Activated CD8-positive, alpha-beta T cell treated with anti-CD3 and anti-CD28 coated beads, Interleukin-2, amount 10 ng/mL, durations not matched to agents 7 days and 5 days (primary cell): ENCODE measurements at places on chromosomes 2 and 18.

DNA sequence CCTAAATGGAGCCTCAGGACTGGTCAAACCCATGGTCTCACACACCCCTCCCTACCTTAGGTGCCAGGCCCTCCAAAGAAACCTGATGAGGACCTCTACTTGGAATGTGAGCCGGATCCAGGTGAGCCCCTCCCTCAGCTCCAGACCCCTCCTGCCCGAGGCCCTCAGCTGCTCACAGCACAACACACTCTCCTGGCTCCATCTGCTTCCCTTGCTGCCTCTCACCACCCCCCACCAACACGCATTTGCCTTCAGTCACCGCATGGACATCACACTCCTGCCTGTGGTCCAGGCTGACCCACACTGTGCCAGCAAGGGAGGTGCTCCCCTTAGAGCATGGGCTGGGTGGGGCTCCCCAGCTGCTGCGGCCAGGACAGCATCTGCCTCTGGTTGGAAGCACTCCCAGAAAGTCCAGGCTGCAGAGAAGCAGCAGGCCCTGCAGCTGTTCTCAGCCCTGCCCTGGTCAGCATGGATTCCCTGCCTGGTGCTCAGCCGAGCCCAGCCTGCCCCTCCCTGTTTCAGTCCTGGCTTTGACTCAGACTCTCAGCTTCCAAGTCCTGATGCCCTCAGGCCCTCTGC, 15.1 kb downstream of the SH2D6 start:
- no peak overlapping the region for H3K4me3 ChIP-seq
- no peaks in the 10 kb centered on the region for H3K36me3 ChIP-seq
- no peaks in the 10 kb centered on the region for H3K27me3 ChIP-seq
- DNase-seq: no peak
- no peak overlapping the region for H3K27ac ChIP-seq

DNA sequence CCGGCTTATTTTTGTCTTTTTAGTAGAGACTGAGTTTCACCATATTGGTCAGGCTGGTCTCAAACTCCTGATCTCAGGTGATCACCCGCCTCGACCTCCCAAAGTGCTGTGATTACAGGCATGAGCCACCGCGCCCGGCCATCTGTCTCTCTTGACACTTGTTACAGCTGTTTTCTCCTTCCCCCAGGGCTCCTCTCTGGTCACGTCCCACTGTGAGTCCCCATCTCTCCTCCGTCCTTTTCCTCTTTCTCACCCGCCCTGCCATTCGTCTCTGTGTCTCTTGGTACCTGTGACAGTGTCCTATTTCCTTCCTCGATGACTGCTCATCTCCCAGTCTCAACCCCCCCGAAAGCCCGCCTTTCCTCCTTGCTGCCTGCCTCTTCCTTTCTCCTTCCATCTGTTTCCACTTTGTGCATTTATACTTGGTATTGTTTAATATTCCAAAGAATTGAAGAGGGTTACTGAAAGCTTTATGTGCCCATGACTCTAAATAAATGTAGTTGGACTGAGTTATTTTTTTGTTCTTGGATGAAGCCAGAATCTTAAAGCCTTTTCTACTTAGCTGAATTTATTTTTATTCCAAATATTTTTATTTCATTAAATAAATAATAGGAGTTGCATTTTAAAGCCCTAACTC, 241.5 kb downstream of the SH3RF3 start:
- H3K27me3 ChIP-seq: no peaks in the 10 kb centered on the region
- H3K4me3 ChIP-seq: no peak overlapping the region
- H3K36me3 ChIP-seq: no peaks in the 10 kb centered on the region
- no peaks in the 10 kb centered on the region for H3K4me1 ChIP-seq

DNA sequence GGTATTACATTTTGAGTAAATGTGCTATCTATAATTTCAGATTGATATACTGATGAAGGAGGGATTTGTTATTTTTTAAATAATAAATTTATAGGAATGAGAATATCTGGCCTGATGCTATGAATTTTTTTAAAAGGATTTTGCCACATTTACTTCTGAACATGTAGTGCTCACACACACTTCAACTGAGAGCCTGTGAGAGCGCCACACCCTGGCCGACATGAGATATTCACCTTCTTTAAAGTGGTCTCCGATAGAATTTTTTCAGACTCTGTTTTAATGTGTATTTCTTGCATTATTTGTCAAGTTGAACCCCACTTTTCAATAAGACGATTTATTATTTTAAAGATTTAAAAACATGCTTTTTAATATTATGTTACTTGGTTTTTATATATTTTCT, 813.3 kb downstream of the DCC start:
- no peak overlapping the region for H3K27ac ChIP-seq
- H3K36me3 ChIP-seq: no peaks in the 10 kb centered on the region
- DNase-seq: no peak
- H3K4me1 ChIP-seq: no peaks in the 10 kb centered on the region
- no peaks in the 10 kb centered on the region for H3K27me3 ChIP-seq

DNA sequence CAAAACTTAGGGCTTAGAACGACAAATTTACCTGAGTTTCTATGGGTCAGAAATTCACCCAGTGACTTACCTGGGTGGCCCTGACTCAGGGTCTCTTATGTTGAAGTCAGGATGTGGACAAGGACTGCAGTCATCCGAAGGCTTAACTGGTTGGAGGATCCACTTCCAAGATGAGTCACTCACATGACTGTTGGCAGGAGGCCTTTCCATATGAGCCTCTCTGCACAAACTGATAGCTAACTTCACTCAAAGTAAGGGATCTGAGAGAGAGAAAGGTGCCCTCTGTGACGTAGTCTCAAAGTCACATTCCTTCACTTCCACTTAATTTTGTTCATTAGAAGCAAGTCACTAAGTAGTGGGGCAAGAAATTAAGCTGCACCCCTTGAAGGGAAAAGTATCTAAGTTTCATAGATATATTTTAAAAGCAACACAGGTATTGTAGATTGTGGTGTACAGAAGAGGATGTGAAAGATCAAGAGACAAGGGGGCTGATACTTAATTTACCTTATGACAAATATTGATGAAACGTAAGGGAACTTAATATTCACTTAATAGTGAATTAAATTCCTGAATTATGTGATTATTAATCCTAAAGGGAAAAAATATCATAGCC, 48.4 kb downstream of the TANK start:
- H3K27me3 ChIP-seq: no peaks in the 10 kb centered on the region
- no peak overlapping the region for H3K27ac ChIP-seq
- H3K36me3 ChIP-seq: peaks cover 54% of the 10 kb centered on the region
- H3K4me1 ChIP-seq: no peaks in the 10 kb centered on the region

- H3K27ac ChIP-seq: no peak overlapping the region
- H3K36me3 ChIP-seq: no peaks in the 10 kb centered on the region
- H3K27me3 ChIP-seq: no peaks in the 10 kb centered on the region
- H3K4me1 ChIP-seq: no peaks in the 10 kb centered on the region
- no peak overlapping the region for H3K4me3 ChIP-seq
These were observed 454.1 kb downstream of the MEIS1 start for GRCh38 chr2:66888791-66889631.

DNA sequence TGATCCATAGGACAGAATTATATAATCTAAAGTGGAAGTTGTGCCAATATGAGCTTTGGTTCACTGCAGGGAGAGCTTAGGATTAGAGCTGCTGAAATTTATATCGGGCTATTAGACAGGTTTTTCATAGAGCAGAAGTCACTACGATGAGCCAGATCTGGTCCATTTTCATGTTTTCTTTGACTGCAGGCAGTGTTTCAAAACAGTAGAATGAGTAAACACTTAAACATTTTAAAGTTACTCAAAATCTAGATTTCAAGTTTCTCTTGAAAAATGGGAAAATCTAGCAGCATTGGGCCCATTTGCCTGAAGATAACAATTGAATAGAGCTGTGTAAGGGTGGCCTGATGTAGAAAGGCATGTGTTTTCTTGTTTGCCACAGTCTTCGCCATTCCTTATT, 14.5 kb upstream of the ADAM23 start:
- H3K4me1 ChIP-seq: no peaks in the 10 kb centered on the region
- H3K36me3 ChIP-seq: no peaks in the 10 kb centered on the region
- no peak overlapping the region for H3K4me3 ChIP-seq
- no peak overlapping the region for H3K27ac ChIP-seq

DNA sequence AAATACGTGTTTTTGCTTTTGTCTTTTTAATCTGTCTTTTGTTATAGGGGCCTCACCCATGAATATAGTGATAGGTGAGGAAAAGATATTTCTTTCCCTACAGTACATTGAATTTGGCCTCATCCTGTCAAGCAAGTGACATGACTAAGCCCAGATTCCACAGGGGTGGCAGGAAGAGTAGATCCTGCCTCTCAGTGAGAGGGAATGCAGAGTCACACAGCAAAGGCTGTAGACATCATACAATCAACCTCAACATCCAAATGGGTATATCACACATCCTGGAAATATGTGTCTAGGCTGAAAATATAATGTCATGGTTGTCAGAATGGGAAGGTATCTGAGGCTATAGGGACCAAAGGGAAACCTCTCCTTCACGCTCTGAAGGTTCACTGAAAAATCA, 269.6 kb downstream of the CDH20 start:
- no peaks in the 10 kb centered on the region for H3K4me1 ChIP-seq
- no peak overlapping the region for H3K27ac ChIP-seq
- peaks cover 21% of the 10 kb centered on the region for H3K27me3 ChIP-seq
- no peaks in the 10 kb centered on the region for H3K36me3 ChIP-seq

- H3K36me3 ChIP-seq: no peaks in the 10 kb centered on the region
- no peak overlapping the region for H3K4me3 ChIP-seq
- H3K27ac ChIP-seq: no peak overlapping the region
These were observed 53.2 kb upstream of the CCDC85A start for GRCh38 chr2:56130463-56131070.

DNA sequence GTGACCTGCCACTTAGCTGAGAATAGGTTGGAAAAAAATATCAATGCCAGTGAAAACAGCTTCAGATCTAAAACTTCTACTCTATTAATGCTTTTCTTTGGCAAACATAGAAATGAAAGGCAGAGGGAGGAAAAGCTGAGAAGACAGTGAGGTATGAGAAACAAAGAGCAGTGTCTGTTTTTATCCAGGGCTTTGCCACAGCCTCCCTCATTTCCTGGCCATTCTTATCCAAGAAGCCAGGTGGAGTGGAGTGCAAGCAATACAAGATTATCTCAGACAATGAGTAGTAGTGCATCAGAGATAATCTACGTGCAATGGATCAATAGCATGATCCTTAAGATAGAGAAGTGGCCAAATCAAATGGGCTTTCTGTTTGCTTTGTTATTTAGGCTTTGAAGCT, 808.7 kb upstream of the PIK3C3 start:
- H3K4me3 ChIP-seq: no peak overlapping the region
- no peak overlapping the region for H3K27ac ChIP-seq
- H3K27me3 ChIP-seq: no peaks in the 10 kb centered on the region
- no peaks in the 10 kb centered on the region for H3K4me1 ChIP-seq
- no peaks in the 10 kb centered on the region for H3K36me3 ChIP-seq
- DNase-seq: no peak

GRCh38 chr2:122669627-122670026, 914.2 kb downstream of the TSN start:
- no peak for DNase-seq
- no peaks in the 10 kb centered on the region for H3K36me3 ChIP-seq
- H3K4me1 ChIP-seq: no peaks in the 10 kb centered on the region
- H3K27me3 ChIP-seq: no peaks in the 10 kb centered on the region

DNA sequence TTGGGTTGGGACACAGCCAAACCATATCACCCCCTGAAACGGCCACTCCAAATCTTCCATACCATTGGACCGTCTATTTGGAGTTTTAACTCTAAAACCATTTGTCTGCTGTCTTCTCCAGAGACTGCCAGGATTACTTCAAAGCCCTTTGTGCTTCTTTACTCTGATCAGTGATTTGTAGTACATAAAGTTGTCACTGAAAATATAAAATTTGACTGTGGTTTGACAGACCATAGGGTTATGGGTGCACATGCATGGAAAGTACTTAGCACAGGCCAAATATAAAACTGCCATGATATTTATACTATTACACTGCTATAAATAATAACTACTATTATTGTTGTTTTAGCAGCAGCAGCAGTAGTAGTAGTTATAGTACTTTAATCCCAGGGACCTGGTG, 53.7 kb upstream of the AQP4 start:
- no peaks in the 10 kb centered on the region for H3K36me3 ChIP-seq
- H3K4me3 ChIP-seq: no peak overlapping the region
- no peak for DNase-seq

DNA sequence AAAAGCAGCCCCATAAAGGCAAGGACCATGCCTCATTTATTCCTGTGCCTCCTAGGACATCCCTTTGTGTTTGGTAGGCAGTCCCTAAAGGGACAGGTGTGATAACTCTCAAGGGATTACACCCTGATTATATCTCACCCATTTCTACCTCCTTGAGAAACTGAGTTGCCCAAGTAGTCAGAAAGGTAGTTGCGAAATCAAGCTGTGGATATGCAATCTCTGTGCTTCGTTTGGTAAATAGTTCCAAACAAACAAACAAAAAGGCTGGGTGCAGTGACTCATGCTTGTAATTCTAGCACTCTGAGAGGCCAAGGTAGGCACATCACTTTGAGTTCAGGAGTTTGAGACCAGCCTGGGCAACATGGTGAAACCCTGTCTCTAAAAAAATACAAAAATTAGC, 100.2 kb upstream of the ARL5A start:
- no peaks in the 10 kb centered on the region for H3K36me3 ChIP-seq
- no peak overlapping the region for H3K27ac ChIP-seq
